ENCODE measurements at places on chromosomes 5 and 9. TPM values are rescaled to one million over a fixed set of nuclear protein-coding genes. Genes with fewer than 3 reads are reported as not detected.
A peak's percentile ranks its signal among the peaks of the same experiment; 100 is the strongest.

Gene PCAT7
- not detected for total RNA-seq

Gene RNF130
- 7.6 TPM for total RNA-seq

Gene THBS4
- total RNA-seq: 1.3 TPM

Gene KCNV2
- total RNA-seq: not detected

Gene TMC1
- total RNA-seq: not detected

Gene IL5
- 1.5 TPM for total RNA-seq

Gene CCL21
- total RNA-seq: not detected

Gene PCDHB4
- not detected for total RNA-seq

Gene HAVCR1
- total RNA-seq: 2.4 TPM

Gene ANKRD18B
- total RNA-seq: 3.5 TPM

Gene ORM2
- not detected for total RNA-seq

DNA sequence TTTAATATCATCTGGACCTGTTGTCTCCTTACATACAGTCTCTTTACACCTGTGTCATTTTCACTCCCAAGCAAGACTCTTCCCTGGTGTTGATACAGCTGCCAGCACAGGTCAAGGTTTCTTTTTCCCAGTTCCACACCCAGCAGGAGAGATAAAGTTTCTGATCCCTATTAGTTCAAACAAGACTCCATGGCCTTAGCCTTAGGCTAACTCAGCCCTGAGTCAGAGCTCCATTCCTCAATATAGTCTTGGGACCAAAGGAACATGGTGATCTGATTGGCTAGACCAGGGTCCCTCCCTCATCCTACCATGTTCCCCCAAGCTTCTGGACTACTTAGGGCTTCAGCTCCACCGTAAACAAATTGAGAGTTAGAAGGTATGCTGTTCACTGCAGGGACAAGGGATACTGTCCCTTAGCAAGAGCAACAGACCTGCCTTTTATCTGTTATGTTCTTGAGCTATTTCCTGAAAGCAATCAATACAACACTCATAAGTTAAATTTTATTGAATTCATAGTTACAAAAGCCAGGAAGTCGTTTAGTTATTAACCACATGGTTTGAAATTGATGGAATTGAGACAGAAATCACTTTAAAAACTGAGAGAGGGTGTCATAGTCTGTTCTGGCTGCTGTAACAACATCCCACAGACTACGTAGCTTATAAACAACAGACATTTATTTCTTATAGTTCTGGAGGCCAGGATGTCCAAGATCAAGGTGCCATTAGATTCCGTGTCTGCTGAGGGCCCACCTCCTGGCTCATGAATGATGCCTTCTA, 20.5 kb downstream of the SLC1A1 start:
- DNase-seq: no peak

GRCh38 chr5:175214152-175214551, 229.8 kb downstream of the DRD1 start:
- DNase-seq: no peak

- DNase-seq: no peak
These were observed 29.4 kb upstream of the SPATA31D4 start for GRCh38 chr9:81898851-81899250.

- no peak for DNase-seq
These were observed 107.2 kb upstream of the NFIL3 start for GRCh38 chr9:91530829-91531228.

DNA sequence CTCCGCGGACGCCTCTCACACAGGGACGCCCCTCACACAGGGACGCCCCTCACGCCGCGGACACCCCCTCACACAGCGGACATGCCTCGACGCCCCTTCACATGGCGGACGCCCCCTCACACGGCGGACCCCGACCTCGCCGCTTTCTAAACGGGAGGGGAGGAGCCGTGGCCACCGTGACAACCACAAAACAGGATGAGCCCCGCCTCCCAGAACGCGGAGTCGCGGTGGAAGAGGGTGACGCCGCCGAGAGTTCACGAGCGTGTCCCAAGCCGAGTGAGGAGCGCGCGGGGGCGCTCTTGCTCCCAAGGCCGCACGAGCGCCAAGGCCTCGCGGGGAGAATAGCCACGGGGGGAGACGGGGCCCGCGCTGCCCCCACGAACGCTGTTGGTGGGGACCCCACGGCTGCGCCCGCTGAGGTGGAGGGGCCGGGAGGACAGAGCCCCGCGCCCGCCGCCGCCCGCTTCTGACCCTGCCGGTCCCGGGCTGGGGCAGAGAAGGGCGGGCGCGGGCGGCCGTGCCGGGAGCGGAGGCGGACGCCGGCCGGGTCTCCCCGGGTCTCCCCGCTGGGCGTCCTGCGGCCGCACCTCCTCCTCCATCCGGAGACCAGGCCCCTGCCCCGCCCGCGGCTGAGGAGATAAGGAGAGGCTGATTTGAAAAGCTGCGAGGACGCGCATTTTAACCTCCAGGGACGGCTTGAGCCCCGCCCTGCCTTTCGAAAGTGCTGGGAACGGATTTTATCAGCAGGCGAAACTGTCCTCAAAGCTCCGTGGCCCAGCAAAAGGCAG, 3.9 kb upstream of the NKD2 start:
- DNase-seq: peak; percentile 42

DNA sequence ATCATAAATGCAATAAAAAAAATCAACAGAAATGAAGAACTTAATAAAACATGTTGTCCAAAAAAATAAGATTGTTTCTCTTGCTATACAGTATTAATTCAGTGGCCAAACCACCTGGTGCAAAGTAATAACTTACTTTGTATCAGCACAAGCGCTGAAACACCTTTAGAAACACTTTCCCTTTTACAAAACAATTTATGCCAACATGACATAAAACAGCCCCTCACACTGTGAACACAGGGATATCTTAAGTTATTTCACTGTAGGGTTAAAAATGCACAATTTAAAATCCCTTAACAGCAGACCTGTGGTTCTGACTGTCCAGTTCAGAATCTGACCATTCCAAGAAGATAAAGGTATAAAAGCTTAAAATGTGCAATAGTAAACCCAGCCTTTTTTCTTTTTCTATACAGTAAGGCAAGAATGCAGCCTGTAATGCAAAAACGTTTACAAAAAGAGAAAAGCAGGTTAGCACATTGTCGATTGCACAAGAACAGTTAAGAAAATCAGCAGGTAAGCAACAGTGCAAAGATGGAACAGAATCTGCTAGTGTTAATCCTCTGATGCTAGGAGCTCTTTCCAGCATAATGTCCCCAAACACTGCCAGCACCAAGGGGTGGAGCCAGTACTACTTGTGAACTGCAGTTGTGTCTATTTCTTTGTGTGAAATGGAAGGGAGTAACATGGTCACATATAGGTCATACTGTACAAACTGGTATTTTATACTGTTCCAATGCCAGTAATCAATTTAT, 21.6 kb downstream of the RAB14 start:
- no peak for DNase-seq

- peak; percentile 1 for DNase-seq
These were observed 67.1 kb downstream of the KLF4 start for GRCh38 chr9:107422189-107423185.

GRCh38 chr9:34907044-34907443, 51.0 kb upstream of the PHF24 start:
- no peak for DNase-seq

DNA sequence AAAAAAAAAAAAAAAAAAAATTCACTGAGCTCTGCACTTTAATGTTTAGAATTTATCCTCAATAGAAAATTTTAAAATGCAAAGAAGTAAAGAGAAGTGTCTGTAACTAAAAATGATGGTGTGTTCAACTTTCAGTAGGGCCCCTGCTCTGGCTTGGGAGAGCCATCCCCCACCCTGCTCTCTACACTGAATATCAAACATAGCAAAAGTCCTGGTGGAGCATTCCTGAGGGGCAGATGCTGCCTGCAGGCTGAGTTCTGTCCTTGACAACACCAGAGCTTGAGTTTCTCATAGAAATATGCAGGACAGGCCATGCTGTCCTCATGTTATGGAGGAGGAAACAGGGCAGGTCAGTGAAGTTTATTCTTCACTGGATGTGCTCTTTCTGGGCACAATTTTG, 7.1 kb upstream of the SEMA4D start:
- no peak for DNase-seq

GRCh38 chr5:132754947-132755346, 7.7 kb downstream of the CCNI2 start:
- no peak for DNase-seq

DNA sequence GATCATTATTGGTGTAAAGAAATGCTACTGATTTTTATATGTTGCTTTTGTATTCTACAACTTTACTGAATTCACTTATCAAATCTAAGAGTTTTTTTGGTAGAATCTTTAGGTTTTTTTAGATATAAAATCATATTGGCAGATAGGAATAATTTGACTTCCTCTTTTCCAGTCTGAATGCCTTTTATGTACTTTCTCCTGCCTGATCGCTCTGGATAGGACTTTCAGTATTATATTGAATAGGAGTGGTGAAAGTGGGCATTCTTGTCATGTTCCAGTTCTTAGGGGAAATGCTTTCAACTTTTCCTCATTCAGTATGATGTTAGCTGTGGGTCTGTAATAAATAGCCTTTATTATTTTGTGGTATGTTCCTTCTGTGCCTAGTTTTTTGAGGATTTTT, 8.3 kb downstream of the AHRR start:
- DNase-seq: no peak

- DNase-seq: no peak
These were observed 211.5 kb downstream of the GAPVD1 start for GRCh38 chr9:125472926-125473701.

GRCh38 chr5:77558266-77558665, 66.2 kb upstream of the WDR41 start:
- DNase-seq: no peak

GRCh38 chr9:75382126-75382525, 293.8 kb downstream of the OSTF1 start:
- DNase-seq: no peak

DNA sequence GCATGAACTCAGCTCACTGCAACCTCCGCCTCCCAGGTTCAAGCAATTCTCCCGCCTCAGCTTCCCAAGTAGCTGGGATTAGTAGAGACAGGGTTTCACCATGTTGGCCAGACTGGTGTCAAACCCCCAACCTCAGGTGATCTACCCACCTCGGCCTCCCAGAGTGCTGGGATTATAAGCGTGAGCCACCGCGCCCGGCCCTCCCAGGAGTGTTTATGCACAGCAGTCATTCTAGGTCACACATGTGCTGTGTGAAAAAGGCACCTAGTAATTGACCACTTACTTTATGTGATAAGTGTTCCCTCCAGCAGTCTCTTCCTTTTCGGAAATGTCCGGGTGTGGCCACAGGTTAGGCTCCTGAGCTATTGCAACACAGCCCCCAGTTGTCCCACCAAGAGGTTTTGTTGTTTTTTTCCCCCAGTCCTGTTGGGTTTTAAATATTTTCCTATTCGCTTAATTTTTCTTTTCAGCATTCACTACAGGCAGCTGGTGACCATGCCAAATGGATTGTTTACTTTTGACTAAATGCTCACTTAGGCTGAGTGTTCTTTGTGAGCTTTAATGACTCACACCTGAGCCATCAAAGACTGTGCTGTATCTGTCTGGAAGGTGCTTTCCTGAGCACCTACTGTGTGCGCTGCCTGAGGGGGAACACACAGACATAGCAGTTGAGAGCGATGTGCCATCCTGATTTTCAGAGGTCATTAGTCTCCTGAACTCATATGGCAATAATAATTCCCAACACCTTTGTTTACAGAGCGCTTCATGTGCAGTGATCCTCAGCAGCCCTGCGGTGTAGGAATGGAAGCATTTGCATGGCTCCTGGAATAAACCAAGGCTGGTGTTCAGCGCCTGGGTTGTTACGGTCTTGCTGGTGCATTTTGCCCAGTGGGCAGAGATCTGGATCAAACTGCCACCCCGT, 94.3 kb downstream of the MVB12B start:
- no peak for DNase-seq

- no peak for DNase-seq
These were observed 24.8 kb downstream of the ANXA1 start for GRCh38 chr9:73176450-73176875.

GRCh38 chr9:129496473-129497004, 124.4 kb downstream of the C9orf50 start:
- peak; percentile 66 for DNase-seq

DNA sequence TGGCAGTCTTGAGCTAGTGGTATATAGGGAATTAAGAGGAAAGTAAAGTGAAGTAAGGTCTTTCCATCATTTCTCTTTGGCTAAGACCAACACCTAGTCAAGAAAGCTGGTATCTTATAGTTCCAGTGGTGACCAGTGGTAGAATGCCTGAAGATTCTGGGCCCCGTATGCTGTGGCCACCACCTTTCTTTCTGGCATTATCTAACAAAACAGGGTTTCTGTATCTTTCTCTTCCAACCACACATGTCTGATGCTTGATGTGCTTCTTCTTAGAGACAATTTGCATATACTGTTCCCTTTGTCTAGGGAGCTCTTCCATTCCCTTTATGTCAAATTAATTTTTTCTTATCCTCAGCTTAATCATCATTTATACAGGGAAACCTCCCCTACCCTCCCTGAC, 109.9 kb upstream of the SSBP2 start:
- DNase-seq: no peak

- DNase-seq: no peak
These were observed 120.5 kb downstream of the NFIB start for GRCh38 chr9:14193328-14193990.

- no peak for DNase-seq
These were observed 102.2 kb downstream of the CMYA5 start for GRCh38 chr5:79791843-79792242.

- DNase-seq: no peak
These were observed 16.6 kb upstream of the IRGM start for GRCh38 chr5:150829744-150830143.

GRCh38 chr5:17730421-17730820, 96.2 kb downstream of the TAF11L14 start:
- DNase-seq: no peak

DNA sequence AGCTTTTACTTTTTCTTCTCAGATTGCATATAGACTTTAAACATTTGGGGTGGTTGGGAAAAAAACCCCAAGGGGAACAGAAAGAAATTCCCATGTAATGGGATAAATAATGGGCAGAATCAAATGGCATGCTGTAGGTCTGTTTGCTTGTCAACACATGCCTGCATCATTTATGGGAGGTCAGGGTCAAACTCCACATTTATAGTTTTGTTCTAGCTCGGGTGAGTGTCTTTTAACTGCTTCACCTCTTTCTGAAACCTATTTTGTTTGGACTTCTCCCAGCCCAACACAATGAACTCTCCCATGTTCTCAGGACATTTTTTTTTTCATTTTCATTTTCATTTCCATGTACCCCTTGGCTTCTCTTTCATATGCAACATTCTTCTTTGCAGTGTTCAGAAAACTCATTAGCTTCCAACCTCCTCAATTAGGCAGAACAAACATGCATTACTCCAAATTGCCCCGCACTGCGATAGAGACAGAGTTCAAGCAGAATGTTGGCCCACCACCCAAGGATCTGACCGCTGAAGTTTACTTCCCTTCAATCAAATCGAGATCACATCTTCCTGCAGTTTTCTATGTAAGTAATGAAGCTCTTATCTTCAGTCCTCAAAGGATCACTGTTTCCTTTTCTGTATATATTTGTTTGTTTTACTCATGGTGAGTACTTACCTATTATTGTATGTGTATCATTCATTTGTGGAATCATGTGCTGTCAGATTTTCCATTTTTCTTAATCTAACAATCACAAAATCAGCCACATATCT, 354.6 kb downstream of the ZSWIM6 start:
- DNase-seq: no peak

GRCh38 chr9:88344013-88344412, 44.2 kb upstream of the SPIN1 start:
- no peak for DNase-seq

GRCh38 chr5:141657404-141657803, 6.2 kb upstream of the FCHSD1 start:
- no peak for DNase-seq

GRCh38 chr5:9898319-9898718, 268.2 kb upstream of the TAS2R1 start:
- DNase-seq: no peak

GRCh38 chr9:79542735-79543620, 28.8 kb upstream of the TLE4 start:
- DNase-seq: no peak

- DNase-seq: no peak
These were observed 22.2 kb downstream of the COL27A1 start for GRCh38 chr9:114177423-114178064.
